ENCODE measurements at places on chromosomes 1 and 21. TPM values are rescaled to one million over a fixed set of nuclear protein-coding genes. Genes with fewer than 3 reads are reported as not detected.

DNA sequence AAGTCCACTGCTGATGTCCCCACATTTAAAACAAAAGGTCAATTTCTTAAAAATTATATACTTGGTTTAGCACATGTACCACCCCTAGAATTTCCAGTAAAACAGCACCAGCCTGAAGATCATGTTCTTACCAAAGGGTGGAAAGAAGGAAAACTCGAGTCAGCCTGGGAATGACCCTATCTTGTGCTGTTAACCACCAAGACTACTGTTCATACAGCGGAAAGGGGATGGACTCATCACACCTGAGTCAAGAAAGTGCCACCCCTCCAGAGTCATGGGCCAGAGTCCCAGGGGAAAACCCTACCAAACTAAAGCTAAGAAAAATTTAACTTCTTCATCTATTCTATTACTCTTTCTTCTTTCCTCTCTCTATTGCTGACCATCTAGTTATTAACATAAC lies 113.6 kb upstream of the PPM1J start:
- no peak for DNase-seq

DNA sequence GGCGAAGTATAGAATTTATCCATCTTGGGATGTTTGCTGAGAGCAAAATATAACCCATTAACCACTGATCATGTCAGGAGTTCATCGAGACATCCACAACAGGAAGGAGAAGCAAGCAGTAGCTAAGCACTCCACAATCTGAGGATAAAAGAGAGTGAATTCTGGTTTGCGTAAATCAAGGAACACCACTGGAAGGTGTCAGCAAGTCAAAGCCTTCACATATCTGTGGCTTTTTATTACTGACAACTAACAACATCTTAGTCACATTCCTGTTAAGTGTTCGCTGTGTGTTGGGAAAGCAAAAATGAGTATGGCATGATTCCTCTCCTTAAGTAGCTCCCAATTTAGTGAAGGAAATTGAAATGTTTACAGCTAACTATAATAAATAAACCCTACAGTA lies 44.5 kb upstream of the DARS2 start:
- DNase-seq, result no peak

DNA sequence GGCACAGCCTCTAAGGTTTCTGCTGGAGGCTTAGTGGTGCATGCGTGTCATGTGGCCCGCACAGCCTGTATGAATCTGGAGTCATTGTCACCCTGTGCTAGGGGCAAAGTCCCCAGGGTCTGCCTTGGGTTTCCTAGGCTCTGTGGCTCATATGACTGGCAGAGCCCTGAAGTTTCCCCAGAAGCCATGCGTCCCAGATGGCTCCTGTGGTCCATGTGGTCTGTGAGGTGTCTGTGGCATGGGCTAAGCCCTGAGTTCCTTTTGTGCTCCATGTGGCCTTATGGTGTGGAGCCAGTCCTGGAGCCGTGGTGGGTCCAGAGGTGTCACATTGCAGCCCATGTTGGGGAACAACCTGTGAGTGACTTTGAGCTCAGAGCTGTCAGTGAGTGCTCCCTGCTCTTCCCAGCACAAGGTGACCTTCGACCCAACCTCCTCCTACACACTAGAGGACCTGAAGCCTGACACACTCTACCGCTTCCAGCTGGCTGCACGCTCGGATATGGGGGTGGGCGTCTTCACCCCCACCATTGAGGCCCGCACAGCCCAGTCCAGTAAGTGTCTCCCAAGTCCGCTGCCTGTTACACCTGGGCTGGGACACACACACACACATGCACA lies 57.8 kb upstream of the KDM4A start:
- DNase-seq, result no peak

The CELA3A gene
- not detected for total RNA-seq

The UBL4B gene
- not detected for total RNA-seq

The PIP5K1A gene
- total RNA-seq, result 65.2 TPM

All from natural killer cell (primary cell).